IMR-90 (cell line): ENCODE measurements at places on chromosomes 11 and 22. TPM values are rescaled to one million over a fixed set of nuclear protein-coding genes. Genes with fewer than 3 reads are reported as not detected.

DNA sequence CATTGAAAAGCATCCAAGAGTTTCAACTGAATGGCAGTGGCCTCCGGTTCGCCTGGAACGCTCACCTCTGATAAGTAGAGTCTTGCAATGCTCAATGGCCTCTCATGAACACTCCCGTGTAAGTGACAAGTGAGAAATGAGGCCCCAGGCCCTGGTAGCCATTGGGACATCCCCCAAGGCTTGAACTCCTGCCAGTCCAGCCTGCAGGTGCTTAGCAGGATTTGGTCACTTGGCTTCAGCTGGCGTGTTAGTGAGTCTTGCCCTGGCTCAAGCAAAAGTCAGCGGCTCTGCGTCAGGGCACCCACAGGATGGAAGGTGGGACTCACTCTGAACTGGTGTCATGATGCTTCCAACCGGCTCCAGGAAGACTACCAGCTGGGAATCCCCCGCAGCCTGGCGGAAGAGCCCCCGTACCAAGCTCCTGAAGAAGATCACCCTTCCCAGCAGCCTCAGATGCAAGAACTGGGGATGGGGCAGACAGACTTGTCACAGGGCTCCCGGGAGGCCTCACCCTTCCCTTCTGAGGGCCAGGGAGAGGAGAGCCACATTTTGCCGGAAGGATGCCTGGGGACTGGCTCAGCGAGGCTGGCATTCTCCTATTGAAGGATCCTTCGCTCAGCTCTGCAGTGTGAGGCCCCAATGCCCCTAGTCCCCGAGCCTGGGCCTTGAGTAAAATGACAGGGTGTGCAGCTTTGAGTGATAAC, 19.3 kb downstream of the MB start:
- DNase-seq: no peak
- H3K36me3 ChIP-seq: no peaks in the 10 kb centered on the region
- H3K4me1 ChIP-seq: peaks cover 6% of the 10 kb centered on the region; the same call in 1 of the 2 replicates
- H3K27ac ChIP-seq: no peak overlapping the region
- no peak overlapping the region for H3K4me3 ChIP-seq

GRCh38 chr11:22785251-22785650, 44.4 kb downstream of the SVIP start:
- no peak overlapping the region for H3K4me3 ChIP-seq
- H3K27me3 ChIP-seq: no peaks in the 10 kb centered on the region
- H3K36me3 ChIP-seq: no peaks in the 10 kb centered on the region
- H3K4me1 ChIP-seq: no peaks in the 10 kb centered on the region

DNA sequence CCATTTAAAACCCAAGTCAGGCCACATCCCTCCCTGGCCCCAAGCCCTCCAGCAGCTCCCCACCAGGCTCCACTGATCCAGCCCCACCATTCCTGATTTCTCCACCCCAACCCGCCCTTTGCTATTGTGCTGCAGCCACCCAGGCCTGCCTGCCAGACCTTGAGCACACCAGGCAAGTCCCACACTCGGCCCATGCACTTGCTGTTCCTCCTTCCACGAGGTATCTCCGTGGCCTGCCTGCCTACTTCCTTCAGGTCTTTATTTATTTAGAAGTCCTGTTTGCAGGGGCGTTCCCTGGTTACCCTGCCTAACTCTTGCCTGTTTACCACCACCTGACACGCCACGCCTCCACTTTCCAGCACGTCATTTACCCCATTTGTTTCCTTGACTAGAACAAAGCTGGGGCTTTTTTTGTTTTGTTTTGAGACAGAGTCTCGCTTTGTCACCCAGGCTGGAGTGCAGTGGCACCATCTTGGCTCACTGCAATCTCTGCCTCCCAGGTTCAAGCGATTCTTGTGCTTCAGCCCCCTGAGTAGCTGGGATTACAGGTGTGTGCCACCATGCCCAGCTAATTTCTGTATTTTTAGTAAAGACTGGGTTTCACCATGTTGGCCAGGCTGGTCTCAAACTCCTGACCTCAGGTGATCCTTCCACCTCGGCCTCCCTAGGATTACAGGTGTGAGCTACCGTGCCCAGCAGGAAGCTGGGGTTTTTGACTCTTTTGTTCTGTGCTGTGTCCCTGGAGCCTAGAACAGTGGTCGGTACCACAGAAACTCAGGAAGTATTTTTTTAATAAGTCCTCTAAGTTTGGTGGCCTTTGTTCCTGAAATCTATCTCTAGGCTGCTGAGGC, 6.7 kb downstream of the CENPM start:
- H3K36me3 ChIP-seq: no peaks in the 10 kb centered on the region
- no peaks in the 10 kb centered on the region for H3K27me3 ChIP-seq
- no peak for DNase-seq
- H3K4me3 ChIP-seq: no peak overlapping the region
- peaks cover 8% of the 10 kb centered on the region for H3K4me1 ChIP-seq
- no peak overlapping the region for H3K27ac ChIP-seq

- H3K27ac ChIP-seq: no peak overlapping the region
- H3K4me1 ChIP-seq: no peaks in the 10 kb centered on the region
- no peak overlapping the region for H3K4me3 ChIP-seq
These were observed 8.0 kb upstream of the MRPL23 start for GRCh38 chr11:1939006-1939625.

DNA sequence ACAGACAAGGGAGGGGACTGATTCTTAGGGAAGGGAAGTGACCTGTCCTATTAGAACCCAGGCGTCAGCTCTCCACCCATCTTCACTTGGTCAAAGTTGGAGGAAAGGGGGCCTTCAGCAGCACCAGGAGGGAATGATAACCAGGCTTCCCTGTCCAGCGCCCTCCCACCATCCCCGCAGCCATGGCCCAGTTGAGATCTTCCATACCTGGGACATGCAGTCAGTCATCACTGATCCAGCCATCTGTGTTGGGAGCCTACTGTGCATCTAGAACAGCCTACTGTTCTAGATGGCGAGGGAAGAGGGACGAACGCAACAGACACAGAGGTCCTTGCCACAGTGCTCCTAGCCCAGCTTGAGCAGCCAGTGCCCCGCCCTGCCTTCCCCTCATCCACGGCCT, 40.6 kb downstream of the PDGFB start:
- DNase-seq: no peak
- H3K27ac ChIP-seq: no peak overlapping the region
- no peaks in the 10 kb centered on the region; the same call in 1 of the 2 replicates for H3K27me3 ChIP-seq

Gene OR6T1
- total RNA-seq: not detected in 2 replicates

GRCh38 chr11:47392546-47393162, 14.3 kb upstream of the SPI1 start:
- no peak for DNase-seq
- H3K27ac ChIP-seq: no peak overlapping the region

Gene MN1
- 0.28 and 0.36 TPM in 2 replicates for total RNA-seq

Gene JHY
- 0.54 and 0.56 TPM in 2 replicates for total RNA-seq

Gene GPR83
- under 0.01 TPM in 2 replicates for total RNA-seq

GRCh38 chr11:132714859-132715440, 817.4 kb downstream of the OPCML start:
- H3K27ac ChIP-seq: no peak overlapping the region
- no peaks in the 10 kb centered on the region for H3K4me1 ChIP-seq
- H3K36me3 ChIP-seq: no peaks in the 10 kb centered on the region
- no peak overlapping the region for H3K4me3 ChIP-seq
- H3K27me3 ChIP-seq: no peaks in the 10 kb centered on the region
- peak; percentile 42 for DNase-seq

Gene SCGB1D2
- total RNA-seq: not detected in 2 replicates

- no peaks in the 10 kb centered on the region for H3K36me3 ChIP-seq
- H3K4me1 ChIP-seq: no peaks in the 10 kb centered on the region
- DNase-seq: no peak
- no peaks in the 10 kb centered on the region for H3K27me3 ChIP-seq
These were observed 435.6 kb upstream of the LRRC4C start for GRCh38 chr11:41895081-41895480.

DNA sequence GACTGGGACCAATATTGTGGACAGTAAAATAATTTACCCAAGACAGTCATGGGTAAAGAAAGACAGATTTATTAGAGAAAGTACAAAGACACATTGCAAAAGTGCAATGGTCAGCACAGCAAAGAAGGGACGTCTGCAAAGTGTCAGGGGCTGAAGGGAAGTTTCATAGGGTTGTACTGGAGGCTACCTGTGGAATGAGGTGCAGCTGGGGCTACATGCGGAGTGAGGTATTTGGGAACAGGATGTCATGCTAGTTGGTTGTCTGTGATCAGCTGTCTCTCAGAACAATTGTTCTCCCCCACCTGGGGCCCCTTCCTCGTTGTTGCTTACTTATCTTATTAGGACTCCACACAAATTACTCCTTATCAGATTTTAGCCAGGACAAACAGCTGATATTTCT, 11.4 kb upstream of the APOL3 start:
- H3K27ac ChIP-seq: no peak overlapping the region
- no peaks in the 10 kb centered on the region for H3K4me1 ChIP-seq
- no peak for DNase-seq
- peaks cover 16% of the 10 kb centered on the region for H3K27me3 ChIP-seq
- H3K4me3 ChIP-seq: no peak overlapping the region

DNA sequence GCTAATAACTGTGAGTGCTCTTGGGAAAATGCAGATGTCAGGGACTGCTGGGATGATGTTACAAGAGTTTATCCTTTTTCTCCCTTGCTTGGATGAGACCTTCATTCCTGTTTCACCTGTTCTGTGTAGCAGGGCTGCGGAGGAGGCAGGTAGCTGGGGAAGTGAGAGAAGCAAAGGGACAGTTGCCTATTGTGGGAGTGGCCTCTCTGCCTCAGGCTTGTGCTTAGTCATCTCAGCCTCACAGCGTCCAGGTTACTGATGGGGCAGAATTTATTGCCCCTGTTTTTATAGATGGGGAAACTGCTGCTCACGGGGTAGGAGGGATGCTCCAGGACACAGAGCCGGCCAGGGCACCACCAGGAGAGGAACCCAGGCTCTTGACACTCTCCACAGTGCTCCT, 1.7 kb downstream of the STX3 start:
- no peaks in the 10 kb centered on the region for H3K36me3 ChIP-seq
- H3K4me1 ChIP-seq: peaks cover 5% of the 10 kb centered on the region
- peak; percentile 15 for DNase-seq

GRCh38 chr11:99537681-99538080, 516.9 kb downstream of the CNTN5 start:
- no peak for DNase-seq

DNA sequence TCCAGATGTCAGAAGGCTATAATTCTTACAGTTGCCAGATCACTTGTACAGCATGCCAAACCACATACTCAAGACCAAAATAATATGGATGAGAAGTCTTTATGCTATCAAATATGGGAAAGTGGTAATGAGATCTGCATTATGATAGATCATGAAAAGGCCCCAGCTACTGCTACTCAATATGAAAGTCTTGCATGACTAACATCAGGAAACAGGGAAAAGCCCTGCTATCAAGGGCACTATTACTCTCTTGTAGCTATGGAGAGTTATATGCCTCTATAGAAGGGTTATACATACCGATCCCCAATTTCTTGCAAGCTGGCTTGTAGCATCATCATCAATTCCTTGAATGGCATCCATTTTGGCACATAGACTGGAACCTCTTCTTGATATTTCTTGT, 30.2 kb upstream of the TMPRSS5 start:
- H3K4me3 ChIP-seq: no peak overlapping the region
- no peak overlapping the region for H3K27ac ChIP-seq
- no peaks in the 10 kb centered on the region for H3K4me1 ChIP-seq
- no peaks in the 10 kb centered on the region for H3K27me3 ChIP-seq
- DNase-seq: no peak
- peaks cover 16% of the 10 kb centered on the region for H3K36me3 ChIP-seq

Gene C11orf16
- total RNA-seq: not detected in 2 replicates

Gene FDX1
- 4.3 and 10.6 TPM in 2 replicates for total RNA-seq

DNA sequence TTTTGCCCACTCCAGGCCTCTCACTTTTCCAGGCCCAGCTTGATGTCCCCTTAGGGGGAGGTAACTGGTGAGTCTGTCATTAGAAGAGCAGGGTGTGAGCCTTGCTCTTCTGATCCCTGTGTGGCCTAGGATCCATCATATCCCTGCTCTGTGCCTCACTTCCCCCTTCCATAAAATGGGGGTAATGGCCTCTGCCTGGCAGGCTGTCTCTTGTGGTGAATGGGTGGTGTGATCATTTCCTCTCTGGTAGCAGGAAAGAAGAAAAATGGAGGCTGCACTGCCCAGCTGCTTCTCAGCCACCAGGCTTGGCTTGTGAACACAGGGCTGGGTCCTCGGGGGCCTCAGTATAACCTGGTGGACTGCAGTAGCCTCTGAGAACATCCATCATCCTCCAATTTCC, 5.6 kb downstream of the ARHGEF17 start:
- H3K4me1 ChIP-seq: peaks cover 60% of the 10 kb centered on the region
- peak overlapping the region; percentile 47; the same call in 1 of the 2 replicates for H3K4me3 ChIP-seq
- peak overlapping the region; percentile 87 for H3K27ac ChIP-seq
- H3K36me3 ChIP-seq: peaks cover 23% of the 10 kb centered on the region; the same call in 1 of the 2 replicates

GRCh38 chr11:69211540-69211919, 55.8 kb downstream of the SMIM38 start:
- peaks cover 21% of the 10 kb centered on the region for H3K27me3 ChIP-seq
- no peaks in the 10 kb centered on the region for H3K36me3 ChIP-seq
- DNase-seq: no peak

DNA sequence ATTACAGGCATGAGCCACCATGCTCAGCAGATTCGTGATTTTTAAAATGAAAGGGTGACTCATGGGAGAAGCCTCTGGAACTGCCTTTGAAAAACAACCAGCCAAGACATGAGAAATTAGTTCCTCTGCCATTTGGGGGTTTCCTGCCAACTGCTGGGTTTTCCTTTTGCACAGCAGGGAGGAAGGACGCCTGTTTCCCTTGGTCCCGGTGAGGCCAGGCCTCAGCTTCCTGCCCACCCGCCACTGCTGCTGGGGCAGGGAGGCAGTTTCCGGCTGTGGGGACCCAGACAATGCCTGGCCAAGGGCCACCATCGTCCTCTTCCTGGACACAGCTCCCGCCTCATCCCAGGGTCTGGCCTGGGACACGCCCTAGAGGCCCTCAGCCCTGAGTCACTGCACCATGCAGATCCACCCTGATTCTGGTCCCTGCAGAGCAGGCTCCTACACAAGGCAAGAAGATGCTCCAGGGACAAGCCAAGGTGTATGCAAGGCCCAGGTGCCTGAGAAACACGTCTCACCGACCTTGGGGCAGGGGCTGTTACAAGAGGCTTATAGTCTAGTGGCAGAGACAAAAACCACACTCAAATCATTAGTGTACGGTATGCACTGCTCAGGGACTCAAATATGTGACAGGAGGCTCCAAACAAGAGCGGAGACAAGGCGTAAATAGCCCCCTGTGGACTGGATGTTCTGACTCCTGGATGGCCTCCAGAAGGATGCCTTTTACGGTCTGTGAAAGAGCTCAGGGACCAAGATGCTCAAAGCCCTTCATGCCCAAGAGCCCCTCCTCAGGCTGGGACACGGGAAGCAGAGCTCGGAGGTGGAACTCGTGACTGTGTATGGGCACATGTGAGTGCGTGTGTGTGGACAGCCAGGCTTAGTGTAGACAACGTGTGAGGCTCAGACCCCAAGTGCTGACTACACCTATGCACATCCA, 10.0 kb downstream of the PPM1F start:
- H3K27me3 ChIP-seq: no peaks in the 10 kb centered on the region
- DNase-seq: peak; percentile 88
- peak overlapping the region; percentile 99 for H3K27ac ChIP-seq
- H3K4me3 ChIP-seq: no peak overlapping the region
- peaks cover 27% of the 10 kb centered on the region for H3K36me3 ChIP-seq
